ENCODE measurements at places on chromosomes 12 and 14.

DNA sequence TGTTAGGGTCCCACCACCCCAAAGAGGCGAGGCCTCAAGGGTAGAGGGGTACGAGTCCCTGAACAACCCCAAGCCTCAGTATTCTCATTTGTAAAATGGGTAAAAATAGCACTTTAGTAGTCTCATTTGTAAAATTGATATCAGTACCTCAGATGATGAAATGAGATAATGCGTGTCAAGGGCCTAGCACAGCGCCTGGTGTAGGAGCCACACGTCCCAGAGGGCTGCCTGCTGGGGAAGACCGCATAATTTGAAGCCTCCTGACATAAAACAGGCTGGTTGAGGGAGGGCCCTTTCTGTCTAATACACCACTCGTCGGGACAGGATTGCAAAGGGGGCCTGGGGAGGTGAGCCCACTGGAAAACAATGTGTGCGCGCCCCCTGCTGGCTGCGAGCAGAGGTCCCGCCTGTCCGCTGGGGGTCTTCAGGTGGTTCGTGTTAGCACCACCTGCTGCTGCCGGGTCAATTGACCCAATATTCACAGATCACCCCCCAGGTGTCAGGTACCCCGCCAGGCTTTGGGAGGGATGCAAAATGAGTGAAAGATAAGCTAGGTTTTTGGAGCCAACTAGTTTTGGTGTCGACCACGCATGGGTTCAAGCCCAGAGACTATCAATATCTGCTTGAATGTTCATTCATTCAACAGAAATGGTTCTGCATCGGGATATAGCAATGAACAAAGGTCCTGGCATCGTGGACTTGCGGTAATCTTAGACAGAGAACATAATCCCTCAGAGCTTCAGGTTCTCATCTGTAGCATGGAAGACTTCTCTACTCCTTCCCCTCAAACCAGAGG is 24.7 kb upstream of the IRF2BPL start:
- DNase-seq = peak; percentile 82

- DNase-seq = no peak
Measured at GRCh38 chr14:36852981-36853691, 191.5 kb downstream of the PAX9 start.

- DNase-seq = peak; percentile 62
Measured at GRCh38 chr14:105061428-105062047, 3.7 kb downstream of the GPR132 start.

DNA sequence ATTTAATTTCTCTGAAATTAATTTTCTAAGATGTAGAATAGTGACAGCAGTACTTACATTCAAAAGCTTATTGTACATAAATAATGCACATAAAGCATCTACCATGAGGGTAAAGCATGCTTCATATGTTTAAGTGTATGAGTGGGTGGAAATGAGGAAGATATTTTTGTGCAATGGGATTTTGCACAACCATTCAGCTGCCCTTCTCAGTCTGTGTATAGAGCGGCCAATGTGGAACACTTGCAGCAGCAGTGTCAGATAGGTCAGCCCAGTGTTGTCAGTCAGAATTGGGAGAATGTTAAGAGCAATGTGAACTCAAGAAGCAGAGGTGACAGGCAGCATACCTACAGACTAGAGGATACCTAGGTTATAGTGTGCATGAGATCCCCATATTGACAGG is 72.5 kb upstream of the ATP2B1 start:
- no peak for DNase-seq

- DNase-seq = no peak
Measured at GRCh38 chr12:124792961-124793441, 70.7 kb downstream of the SCARB1 start.

DNA sequence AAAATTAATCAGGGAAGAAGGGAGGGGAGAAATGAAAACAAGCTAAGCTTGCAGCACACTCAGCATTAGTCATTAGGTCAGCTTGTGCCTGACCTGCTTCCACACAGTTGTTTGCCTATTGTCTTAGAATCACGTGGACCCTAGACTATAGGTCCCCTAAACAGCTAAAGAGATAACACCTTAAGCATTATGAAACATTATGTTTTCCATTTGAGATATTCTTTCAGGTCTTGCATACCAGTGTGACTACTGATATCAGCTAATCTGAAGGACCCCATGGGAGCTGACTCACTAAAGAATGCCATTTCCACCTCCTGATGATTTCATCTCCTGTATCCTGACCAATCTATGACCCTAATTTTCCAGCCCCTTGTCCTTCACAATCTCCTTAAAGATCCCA is 154.1 kb upstream of the FUT8 start:
- DNase-seq = no peak

- DNase-seq = no peak
Measured at GRCh38 chr14:40368314-40368713, 936.1 kb upstream of the FBXO33 start.

GRCh38 chr12:63888908-63889635 is 44.6 kb downstream of the SRGAP1 start:
- no peak for DNase-seq

DNA sequence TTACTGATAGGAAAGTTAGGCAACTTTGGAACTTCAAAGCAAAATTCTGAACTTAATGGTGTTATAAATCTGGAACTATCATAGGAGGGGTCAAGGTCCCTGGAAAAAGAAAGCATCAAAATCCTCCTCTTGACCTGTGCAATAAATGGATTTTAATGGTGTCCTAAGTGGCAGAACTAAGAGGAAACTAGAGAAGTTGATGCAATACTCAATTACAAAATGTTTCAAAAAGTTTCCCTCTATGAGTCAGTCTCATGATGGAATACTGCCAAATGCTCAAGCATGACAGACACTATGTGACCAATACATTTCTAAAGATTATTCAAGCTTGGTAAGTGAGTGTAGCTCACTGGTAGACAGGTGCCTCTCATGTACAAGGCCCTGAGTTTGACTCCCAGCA is 47.7 kb upstream of the ERGIC2 start:
- no peak for DNase-seq
